ENCODE measurements at places on chromosomes 7 and 10.

DNA sequence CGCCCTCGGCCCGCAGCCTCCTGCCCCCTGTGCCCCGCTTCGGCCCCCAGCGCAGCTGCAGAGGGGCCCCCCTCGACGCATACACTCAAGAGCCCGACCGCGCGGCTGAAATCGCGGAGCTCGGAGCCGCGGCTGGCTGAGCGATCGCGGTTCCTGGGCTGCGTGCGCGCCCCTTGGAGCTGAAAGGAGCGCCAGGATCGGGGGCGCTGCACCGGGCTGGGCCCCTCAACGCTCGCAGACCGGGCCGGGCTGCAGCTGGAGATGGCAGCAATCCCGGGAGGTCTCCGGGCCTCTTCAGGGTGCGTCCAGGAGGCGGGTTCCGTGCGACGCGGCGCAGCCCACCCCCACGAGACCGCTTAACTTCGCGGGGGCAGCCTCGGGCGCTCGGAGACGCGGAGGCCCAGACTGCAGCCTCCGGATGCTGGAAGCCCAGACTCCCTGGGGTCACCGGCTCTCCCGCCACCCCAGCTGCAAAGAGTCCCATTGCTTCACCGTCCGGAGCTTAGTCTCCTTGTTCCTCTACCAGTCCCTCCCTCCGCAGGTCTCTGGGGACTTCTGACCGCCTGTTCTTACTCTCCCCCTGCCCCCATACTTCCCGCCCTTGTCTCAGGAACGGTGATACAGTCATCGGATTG is 73.0 kb upstream of the LRRC4 start:
- DNase-seq, result no peak

GRCh38 chr10:131925716-131926115 is 24.9 kb downstream of the PPP2R2D start:
- DNase-seq, result no peak

DNA sequence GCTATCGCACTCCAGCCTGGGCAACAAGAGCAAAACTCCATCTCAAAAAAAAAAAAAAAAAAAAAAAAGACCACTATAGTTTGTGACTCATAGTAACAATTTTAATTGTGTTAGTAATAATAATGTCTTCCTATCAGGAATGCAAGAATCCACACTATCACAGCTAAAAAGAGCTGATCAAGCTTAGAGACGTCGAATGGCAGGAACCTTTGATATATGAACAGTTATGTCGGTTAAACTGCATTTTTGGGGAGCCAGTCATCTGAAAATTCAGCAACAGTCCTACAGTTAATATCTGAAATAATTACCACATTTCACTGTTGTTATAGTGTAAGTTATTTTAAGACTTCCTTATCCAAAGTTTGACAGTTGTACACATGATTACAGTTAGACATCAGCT is 8.8 kb downstream of the PHYH start:
- DNase-seq, result no peak

DNA sequence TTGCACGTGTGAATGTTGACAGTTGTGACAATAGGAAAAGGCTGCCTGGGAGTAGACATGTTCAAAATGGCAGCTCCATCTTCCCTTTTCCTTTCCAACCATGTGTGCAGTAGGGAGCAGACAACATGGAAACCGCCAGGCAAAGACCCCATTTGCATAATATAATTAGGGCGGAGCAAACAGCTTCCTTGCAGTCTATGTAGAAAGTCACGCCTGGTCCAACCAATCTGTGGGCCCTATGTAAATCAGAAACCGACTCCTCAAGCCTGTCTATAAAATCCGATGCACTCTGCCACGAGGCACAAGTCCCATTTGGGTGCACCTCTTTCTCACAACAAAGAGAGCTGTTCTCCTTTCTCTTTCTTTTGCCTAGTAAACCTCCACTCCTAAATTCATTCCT is 19.6 kb downstream of the NEBL start:
- DNase-seq, result no peak

- DNase-seq, result no peak
These were observed 36.6 kb upstream of the C7orf33 start for GRCh38 chr7:148553979-148554378.

DNA sequence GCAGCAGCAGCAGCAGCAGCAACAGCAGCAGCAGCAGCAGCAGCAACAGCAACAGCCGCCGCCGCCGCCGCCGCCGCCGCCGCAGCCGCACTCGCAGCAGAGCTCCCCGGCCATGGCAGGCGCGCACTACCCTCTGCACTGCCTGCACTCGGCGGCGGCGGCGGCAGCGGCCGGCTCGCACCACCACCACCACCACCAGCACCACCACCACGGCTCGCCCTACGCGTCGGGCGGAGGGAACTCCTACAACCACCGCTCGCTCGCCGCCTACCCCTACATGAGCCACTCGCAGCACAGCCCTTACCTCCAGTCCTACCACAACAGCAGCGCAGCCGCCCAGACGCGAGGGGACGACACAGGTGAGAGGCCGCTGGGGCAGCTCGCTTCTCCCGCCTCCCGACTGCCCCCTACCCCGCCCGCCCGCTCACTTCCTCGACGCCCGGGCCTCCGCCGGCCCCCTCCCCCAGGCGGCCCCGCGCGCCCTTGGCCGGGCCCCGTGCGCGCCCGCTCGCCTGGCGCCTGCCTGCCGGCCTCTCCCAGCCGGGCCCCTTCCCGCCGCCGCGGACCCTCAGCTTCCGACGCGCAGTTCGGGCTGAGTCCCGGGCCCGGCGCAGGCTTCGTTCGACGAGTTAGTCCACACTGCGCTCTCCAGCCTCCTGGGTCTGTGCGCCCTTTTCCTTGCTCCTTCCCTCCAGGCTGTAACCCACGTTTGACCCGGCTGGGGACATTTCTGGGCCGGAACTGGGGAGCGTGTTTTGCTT is 882 bp downstream of the DLX6 start:
- DNase-seq, result no peak

- DNase-seq, result no peak
These were observed 176.1 kb upstream of the PHYHIPL start for GRCh38 chr10:59000162-59000825.

- no peak for DNase-seq
These were observed 282.7 kb upstream of the SEMA3D start for GRCh38 chr7:85469446-85470010.

- DNase-seq, result no peak
These were observed 105.6 kb downstream of the VTI1A start for GRCh38 chr10:112552593-112553110.

DNA sequence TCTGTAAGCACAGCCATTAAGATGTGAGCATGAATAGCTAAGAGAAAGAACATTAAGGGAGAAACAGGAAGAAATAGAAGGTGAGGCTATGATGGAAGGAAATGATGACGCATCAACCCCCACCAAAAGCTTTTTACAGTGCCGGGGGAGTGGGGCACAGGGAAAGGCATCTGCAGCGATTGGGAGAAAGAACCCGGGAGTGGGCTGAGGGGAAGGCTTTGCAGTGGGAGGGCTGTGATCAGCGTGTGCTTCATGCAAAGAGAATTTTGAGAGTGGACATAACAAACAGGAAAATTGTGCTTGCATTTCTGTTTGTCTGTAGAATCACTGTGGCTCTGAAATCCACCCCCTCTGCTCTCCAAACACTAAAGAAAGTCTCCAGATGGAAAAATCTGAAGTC is 250.8 kb downstream of the KCNMA1 start:
- no peak for DNase-seq
